ENCODE measurements at places on chromosomes 12 and 14.

GRCh38 chr14:58822856-58823255 lies 185.1 kb downstream of the DACT1 start:
- H3K4me3 ChIP-seq: no peak overlapping the region
- H3K36me3 ChIP-seq: peaks cover 5% of the 10 kb centered on the region
- H3K27me3 ChIP-seq: no peaks in the 10 kb centered on the region
- no peaks in the 10 kb centered on the region for H3K4me1 ChIP-seq

GRCh38 chr12:28223025-28223554 lies 32.8 kb downstream of the CCDC91 start:
- H3K4me3 ChIP-seq: no peak overlapping the region
- H3K27me3 ChIP-seq: no peaks in the 10 kb centered on the region
- H3K36me3 ChIP-seq: peaks cover 12% of the 10 kb centered on the region
- no peak overlapping the region for H3K27ac ChIP-seq

DNA sequence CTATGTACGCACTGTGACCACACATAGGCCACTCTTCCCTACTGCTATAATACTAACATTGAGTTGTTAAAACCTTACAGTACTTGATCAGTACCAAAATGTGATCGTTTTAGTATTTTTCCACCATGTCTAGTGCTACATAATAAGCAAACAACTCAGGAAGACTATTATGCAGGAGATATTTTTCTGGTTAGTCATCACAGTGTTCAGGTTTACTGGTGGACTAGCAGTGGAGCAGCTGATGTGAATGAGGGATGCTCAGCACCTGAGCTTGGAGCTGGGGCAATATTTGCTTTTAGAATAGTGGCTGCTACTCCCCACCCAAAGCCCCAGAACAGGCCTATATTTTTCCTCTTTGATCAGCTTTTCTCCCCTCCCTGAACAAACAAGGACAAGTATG lies 513.1 kb downstream of the KCNH5 start:
- no peak overlapping the region for H3K27ac ChIP-seq
- no peaks in the 10 kb centered on the region for H3K27me3 ChIP-seq
- H3K36me3 ChIP-seq: no peaks in the 10 kb centered on the region
- DNase-seq: no peak
- H3K4me3 ChIP-seq: no peak overlapping the region

DNA sequence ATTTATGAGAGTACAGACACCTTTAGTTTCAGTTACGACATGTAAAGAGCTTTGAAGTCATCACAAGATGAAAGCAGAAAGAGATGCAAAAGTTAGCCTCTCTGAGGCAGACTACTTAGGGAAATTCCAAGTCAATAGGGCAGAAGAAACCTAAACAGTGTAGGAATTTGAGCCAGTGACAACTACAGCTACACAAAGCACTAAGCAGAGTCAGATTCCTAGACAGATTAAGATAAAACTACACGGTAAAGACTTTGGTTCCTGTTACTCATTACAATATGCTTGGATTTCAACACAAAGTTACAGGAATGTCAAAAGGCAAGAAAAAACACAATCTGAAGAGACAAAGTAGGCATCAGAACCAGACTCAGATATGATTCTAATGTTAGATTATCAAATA lies 1302.3 kb downstream of the FSCB start:
- H3K36me3 ChIP-seq: peaks cover 4% of the 10 kb centered on the region
- H3K4me3 ChIP-seq: no peak overlapping the region
- H3K27me3 ChIP-seq: no peaks in the 10 kb centered on the region
- H3K27ac ChIP-seq: no peak overlapping the region
